Lung (tissue), 17 donors: ENCODE measurements at places on chromosomes 11 and 22.

- no peak for DNase-seq
Observed at GRCh38 chr11:34243600-34244464, 114.0 kb downstream of the ABTB2 start.

DNA sequence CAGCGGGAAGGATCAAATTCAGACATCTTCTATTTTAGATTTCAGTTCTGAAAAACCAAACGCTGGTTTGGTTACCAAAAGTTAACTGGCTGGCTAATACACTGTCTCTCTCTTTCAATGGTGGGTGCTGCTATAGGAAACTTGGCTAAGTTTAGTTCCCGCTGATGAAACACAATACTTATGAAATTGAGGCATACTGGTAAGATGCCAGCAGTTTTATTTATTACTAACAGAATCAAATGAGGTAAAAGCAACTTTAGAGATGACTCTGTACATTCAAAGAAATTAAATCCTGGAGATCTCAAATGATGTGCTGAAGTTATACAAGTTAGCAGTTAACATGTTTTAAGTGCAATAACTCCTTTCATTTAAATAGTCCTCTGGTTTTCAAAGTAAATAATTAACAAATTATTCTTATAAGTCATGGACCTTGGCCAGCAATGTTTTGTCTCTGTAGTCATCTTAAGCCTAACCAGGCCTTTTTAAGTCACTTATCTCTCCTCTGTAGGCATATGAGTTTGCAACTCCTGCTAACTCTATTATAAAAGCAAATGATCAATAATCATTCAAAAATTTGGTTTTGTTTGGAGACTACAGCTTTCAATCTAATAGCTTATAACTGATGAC is 54.8 kb downstream of the PAK1 start:
- DNase-seq: peak; percentile 16

- DNase-seq: no peak
Observed at GRCh38 chr22:24510637-24511625, 15.8 kb downstream of the UPB1 start.

GRCh38 chr22:50047346-50047745 is 10.8 kb downstream of the TTLL8 start:
- no peak for DNase-seq

DNA sequence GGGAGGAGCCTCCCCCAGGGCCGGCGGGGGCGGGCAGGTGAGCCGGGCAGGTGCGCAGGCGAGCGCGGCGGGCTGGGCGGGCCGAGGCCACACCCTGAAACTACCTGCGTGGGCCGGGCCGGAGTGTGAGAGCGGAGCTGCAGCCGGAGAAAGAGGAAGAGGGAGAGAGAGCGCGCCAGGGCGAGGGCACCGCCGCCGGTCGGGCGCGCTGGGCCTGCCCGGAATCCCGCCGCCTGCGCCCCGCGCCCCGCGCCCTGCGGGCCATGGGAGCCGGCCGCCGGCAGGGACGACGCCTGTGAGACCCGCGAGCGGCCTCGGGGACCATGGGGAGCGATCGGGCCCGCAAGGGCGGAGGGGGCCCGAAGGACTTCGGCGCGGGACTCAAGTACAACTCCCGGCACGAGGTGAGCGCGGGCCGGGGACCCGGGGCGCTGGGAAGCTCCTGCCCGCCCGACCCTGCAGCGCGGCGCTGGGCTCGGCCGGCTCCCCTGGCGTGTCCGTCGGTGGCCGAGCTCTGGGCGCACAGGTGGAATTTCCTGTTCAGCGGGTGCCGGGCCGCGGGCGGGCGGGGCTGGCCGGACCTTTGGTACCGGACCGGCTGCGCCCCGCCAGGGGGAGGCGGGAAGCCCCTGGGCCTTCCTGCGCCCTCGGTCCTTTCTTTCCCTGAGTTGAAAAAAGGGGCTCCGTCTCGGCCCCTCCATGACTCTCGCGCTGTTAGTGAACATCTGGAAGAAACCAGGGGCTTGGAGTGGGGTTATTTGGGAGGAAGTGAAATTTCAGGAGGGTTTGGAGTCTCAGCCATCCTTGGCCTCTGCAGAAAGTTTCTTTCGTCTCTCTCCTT is at the start of gene ST14:
Gene ST14, plus strand, starts transcription at position 126 of the 841 bp plus-strand sequence. Its CDS starts 198 bp downstream, at position 324.
- peak; percentile 37 for DNase-seq
